ENCODE measurements at places on chromosomes 6 and 20.

- no peak for DNase-seq
Observed at GRCh38 chr6:56992703-56993102, 37.8 kb downstream of the BEND6 start.

- no peak for DNase-seq
Observed at GRCh38 chr6:72757926-72758325, 136.1 kb downstream of the KCNQ5 start.

DNA sequence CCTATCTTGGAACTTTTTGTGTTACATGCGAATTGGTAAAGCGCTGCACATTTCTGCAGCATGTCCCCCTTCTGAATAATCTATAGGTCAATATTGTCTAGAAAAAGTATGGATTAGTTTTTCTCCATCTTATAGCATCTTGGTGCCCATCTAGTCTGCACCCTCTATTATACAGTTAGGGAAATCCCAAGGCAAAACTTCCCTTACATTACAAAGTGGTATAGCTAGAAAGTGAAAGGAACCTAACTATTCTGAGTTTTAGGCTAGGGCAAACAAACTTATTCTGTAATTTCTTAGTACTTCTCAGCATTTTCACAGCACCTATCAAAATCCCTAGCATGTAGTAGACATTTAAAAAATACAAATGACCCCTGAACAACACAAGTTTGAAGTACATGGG, 133.5 kb upstream of the CCDC28A start:
- DNase-seq = no peak

DNA sequence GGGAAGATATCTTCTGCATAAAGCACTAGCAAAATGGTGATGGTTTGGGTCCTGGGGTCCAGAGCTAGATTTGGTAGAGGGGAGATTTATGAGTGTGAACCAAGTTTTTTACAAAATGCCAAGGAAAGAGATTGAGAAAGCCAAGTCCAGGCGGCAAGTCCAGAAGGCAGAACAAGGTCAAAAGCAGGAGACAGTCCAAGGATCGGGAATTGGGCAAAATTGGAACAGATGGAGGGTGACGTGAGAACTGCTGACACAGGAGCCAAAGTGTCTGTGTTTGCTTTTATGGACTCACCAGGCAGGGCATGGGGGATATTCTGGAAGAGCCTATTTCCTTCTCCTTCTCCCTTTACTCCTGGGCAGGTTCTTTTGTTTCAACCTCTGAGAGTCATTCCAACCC, 4.1 kb downstream of the NHLRC1 start:
- peak; percentile 92 for DNase-seq

GRCh38 chr20:51381557-51381956, 161.0 kb downstream of the NFATC2 start:
- DNase-seq = no peak

GRCh38 chr6:97113170-97113569, 169.8 kb downstream of the MMS22L start:
- DNase-seq = no peak

GRCh38 chr20:24016607-24017457, 28.3 kb upstream of the GGTLC1 start:
- no peak for DNase-seq

GRCh38 chr20:24681634-24682495, 212.4 kb downstream of the SYNDIG1 start:
- no peak for DNase-seq

DNA sequence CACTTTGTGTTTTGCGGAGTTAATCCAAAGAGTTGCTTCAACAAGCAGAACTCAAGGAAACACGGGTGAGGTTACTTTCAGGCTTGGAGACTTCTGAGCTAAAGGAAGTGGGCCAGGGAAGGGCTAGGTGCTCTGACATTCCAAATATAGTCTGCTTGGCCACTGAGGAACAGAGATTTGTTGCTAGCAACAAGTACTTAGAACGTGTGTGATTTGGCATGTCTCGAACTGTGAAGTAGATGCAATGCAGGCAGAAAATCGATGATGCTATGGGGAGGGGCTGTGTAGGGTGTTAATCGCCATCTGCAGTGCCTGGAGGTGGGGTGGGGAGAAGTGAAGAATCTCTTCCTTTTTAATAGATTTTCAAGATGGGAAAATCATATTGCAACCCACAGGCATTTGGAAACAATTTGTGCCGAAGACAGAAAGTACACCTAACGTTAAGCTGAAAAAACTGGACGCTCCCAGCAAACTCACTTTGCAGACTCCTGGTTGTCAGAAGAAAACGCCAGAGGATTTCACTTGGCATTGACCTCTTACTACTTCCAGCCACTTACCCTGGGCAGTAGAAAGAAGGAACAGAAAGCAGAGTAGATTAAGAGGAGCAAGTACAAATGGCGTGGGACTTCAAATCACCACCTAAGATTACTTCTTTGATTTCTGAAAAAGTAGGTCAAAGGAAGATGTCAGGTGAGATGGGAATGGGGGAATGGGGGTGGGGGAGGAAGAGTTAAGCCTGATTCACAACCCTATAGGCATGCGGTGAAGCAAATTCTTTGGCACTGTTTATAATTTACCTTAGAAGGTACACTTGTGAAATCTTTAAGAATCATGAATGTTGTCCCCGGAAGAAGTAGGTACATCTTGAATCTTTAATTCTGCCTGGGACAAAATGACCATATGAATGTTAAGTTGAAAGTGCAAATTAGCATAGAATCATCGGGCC, 314.1 kb downstream of the CD83 start:
- no peak for DNase-seq

DNA sequence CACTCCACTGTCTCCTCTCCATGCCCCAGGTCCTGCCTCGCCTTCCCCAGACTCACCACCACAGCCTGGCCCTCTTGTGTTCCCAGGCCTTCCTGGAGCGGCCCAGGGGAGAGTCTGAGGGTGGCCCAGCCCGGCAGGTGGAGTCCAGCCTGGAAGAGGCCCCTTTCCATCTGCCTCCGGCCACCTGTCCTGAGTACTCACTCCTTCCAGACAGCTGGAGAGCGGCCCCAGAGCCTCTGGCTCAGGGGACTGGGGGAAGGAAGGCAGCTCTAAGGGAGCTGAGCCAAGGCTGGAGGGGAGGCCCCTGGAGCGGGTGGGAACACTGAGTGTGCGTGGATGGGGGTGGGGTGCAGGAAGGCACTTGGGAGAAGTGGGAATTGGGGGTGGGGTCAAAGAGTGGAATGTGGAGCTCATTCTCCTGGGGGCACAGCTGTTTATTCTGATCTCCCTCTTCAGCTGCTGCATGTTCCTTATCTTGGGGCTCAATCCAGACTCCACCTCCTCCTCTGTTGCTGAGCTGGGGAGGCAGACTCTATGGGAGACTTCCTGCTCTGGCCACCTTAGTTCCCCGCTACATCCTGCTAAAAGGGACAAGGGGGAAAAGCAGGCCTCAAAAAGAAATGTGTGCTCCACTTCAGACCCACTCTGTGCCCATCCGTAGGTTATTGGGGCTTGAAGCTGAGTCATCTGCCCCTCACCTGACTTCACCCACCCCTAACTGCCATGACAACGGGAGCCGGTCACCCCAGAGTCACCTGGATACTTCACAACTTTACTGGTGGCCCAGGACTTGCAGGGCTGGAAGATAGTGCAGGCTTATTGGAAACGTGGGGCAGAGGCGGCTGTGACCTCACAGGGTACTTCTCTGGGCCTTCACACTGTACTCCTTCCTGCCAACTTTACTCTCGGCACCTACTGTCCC, 19.5 kb upstream of the TAF8 start:
- peak; percentile 79 for DNase-seq

DNA sequence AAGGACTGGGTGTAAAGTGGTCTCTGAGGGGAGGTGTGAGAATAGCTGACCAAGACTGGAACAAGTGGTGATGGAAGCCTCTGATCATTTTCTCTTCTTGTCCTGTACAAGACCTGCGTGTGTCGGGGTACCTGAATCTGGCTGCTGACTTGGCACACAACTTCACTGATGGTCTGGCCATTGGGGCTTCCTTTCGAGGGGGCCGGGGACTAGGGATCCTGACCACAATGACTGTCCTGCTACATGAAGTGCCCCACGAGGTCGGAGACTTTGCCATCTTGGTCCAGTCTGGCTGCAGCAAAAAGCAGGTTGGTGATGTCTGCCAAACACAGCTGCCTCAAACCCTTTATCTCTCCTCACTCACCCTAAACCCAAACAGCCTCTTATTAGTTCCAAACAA, 1.7 kb upstream of the HSD17B8 start:
- no peak for DNase-seq

- DNase-seq = no peak
Observed at GRCh38 chr6:23568292-23568691, 557.7 kb upstream of the NRSN1 start.

DNA sequence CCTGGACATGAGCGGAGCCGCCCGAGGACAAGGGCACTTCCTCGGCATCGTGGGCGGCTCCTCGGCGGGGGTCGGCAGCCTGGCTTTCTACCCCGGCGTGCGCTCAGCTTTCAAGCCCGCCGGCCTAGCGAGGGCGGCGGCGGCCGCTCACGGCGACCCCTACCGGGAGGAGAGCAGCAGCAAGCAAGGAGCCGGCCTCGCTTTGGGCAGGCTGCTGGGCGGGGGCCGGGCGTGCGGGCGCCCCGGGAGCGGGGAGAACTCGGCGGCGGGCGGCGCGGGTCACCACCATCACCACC, 6.7 kb downstream of the PRDM13 start:
- DNase-seq = peak; percentile 14

DNA sequence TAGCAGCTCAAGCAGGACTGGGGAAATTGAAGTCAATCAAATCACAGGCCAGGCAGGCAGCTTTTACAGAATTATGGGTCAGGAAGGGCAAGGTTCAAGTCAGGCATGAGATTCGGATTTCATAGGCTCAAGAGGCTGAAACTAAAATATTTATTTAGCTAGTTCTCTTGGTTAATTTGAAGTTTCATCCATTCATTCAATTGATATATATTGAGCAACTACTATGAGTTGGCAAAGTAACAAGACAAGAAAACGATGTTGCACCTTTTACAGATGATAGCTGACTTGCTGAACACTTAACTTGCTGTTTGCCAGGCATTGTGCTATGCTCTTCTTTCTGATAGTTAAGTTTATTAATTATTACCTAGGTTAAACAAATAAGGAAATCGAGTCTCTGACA, 20.5 kb upstream of the ASCC3 start:
- DNase-seq = no peak

- DNase-seq = no peak
Observed at GRCh38 chr6:158327211-158327610, 14.9 kb downstream of the TULP4 start.

GRCh38 chr6:26123675-26123946, 36.4 kb downstream of the HFE start:
- no peak for DNase-seq

- DNase-seq = no peak
Observed at GRCh38 chr6:45951321-45952167, 64.1 kb downstream of the CLIC5 start.

DNA sequence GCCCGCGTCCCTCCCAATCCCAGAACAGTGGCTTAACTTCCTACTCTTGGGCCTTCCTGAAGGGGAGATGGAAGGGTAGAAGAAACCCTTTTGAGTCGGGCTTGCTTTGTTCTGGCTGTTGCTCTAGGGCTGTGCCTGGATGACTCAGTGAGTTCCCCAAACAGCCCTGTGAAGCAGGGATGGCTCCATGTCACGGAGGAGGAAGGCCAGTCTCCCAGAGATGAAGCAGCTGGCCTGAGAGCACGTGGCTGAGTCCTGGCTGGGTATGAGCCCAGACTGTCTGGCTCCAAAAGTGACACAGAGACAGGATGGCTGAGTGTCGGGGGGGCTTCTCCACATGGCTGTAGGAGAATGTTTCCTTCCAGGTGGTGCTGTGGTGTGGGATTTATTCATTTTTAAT, 4.6 kb downstream of the SYTL3 start:
- peak; percentile 30 for DNase-seq

DNA sequence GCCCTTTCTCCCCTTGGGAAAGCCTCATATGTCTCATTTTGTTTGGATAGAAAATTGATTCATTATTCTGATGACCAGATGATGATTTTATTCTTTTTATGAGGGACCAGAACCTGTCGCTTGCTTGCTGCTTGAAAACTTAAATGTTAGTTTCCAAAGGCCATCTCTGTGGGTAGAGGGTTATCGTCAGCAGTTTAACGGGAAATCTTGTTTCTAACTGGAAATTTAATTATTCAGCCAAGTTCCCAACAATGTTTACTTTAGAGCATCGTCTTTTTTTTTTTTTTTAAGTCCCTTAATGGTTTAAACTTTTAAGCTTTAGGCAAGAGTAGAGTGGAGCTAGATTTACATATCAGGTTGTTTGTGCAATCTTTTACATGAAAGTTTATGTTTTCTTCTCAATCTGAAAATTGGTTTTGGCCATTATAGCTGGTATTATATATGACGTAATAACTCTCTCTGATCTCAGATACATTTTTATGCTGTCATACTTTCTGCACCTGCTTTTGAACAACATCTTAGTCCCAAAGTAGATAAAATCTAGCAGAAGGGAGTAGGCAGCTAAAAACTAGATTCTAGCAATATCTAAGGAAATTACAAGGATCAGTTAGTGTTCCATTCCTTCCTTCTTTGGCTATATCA, 93.9 kb downstream of the FOXO3 start:
- no peak for DNase-seq

- no peak for DNase-seq
Observed at GRCh38 chr6:99364026-99364425, 14.6 kb upstream of the FAXC start.

DNA sequence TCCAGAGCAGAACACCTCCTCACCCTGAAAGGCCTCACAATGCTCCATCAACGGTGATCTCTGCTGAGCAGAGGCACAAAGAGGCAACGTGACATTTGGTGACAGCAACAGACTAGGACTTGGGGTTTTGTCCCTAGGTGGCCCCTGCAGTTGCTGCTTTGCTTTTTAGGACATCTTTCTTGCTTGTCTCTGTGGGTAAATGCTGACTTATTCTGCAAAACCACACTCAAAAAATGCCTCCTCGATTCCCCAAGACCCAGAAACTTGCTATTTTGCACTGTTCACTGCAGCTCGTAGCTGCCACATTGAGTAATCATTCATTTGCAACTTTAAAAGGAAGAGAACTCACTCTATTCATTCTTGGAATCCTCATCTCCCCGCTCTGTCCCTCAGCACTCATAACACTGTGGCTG, 209.9 kb downstream of the LY86 start:
- no peak for DNase-seq

- no peak for DNase-seq
Observed at GRCh38 chr6:148423133-148423532, 80.5 kb downstream of the SASH1 start.

- no peak for DNase-seq
Observed at GRCh38 chr6:138864343-138864890, 68.5 kb downstream of the ECT2L start.

GRCh38 chr6:45514454-45515230, 136.9 kb upstream of the SUPT3H start:
- DNase-seq = no peak

DNA sequence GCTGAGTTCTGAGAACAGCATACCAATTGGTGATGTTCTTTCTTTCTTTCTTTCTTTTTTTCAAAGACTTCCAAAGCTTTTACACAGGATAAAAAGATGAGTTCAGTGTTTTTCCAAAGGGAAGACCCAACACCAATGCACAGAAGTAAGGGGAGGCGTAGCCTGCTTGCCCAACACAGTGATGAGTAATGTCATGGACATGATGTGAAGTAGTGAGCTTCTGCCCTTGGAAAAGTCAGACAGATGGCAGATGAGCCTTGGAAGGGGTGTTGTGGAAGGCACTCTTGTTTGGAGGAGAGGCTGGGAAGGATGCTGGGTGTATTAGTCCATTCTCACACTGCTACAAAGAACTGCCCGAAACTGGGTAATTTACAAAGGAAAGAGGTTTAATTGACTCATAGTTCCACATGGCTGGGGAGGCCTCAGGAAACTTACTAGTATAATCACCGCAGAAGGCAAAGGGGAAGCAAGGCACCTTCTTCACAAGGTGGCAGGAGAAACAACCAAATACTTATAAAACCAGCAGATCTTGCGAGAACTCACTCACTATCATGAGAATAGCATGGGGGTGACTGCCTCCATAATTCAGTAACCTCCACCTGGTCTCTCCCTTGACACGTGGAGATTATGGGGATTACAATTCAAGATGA, 12.6 kb downstream of the LRP11 start:
- no peak for DNase-seq

All from DMS 273 treated with DMSO at 0.1 percent for 48 hours (cell line).